ENCODE measurements at places on chromosomes 2 and 18.

GRCh38 chr2:1967242-1968208 lies 223.2 kb upstream of the PXDN start:
- no peak for DNase-seq

GRCh38 chr2:165594935-165595255 lies 125.4 kb downstream of the CSRNP3 start:
- no peak for DNase-seq

DNA sequence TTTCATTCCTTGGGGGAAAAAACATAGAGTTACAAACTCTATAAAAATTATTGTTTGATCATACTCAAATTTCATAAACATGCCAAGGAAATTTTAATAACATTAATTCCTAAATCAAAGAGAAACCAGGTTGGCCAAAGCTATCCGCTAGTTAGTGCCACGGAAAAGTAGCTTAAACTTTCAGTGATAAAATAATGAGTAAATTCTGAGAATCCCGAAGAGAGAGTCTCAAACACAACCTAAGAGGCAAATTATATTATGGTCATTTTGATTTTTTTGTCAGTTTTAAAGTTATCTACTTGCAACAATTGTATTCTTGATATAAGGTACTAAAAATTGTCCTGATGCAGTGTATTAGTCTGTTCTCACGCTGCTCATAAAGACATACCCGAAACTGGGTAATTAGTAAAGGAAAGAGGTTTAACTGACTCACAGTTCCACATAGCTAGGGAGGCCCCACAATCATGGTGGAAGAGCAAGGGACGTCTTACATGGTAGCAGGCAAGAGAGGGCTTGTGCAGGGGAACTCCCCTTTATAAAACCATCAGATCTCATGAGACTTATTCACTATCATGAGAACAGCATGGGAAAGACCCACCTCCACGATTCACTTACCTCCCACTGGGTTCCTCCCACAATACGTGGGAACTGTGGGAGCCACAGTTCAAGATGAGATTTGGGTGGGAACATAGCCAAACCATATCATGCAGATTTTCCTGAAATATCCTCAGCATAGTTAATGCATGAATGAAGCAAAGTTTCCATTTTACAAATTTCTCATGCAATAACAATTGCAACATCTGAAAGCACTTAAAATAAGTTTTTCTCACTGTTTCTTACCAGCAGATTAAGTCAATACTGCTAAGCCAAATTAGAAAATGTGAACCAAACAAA lies 205.9 kb upstream of the STK17B start:
- no peak for DNase-seq

GRCh38 chr2:105757433-105757832 lies 12.7 kb downstream of the NCK2 start:
- DNase-seq, result no peak
